ENCODE measurements at places on chromosomes 13 and 19. TPM values are rescaled to one million over a fixed set of nuclear protein-coding genes. Genes with fewer than 3 reads are reported as not detected.

GRCh38 chr19:4267101-4267900 is 11.8 kb upstream of the SHD start:
- DNase-seq: no peak

DNA sequence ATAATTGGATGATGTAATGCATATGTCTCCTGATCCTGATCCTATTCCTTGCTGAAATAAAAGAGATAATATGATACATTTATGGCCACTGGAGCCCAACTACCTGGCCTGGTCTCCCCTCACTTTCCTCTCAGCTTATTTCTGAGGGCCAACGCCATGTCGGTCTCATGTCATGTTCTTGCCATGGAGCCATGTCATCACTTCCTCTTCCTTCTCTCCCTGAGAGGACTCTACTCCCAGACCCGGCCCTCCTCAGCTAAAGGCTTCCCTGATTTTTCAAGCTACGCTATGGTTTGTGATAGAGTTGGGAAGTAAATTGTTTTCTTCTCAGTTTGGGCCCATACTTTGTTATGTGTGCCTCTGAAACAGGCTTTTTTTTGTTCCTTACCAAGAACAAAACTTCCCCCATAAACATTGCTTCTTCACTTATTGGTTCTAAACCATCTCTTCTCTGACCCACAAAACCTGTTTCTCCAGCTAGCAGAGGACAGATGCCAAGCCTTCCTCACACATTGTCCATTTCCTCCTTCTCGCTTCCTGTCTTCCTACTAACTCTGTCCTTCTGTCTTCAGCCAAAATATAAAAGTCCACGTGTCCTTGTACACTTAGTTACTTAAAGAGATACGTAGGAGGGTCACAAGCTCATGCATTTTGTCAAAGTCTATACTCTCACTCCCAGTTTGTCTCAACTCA is 319.9 kb upstream of the DACH1 start:
- DNase-seq: no peak

DNA sequence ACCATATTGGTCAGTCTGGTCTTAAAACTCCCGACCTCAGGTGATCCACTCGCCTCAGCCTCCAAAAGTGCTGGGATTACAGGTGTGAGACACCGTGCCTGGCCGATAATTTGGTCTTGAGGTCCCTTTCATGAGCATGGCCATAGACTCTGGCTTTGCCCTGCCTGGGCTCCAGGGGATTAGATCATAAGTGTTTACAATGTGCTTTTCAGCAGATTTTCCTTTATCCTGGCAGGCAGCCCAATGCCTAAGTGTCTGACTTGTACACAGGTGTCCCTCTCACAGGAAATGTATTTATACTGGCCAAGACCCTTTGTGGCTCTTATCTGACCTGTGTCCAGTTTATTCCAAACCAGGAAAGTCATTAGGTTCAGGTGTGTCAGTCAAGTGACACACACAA is 15.9 kb downstream of the BCAM start:
- no peak for DNase-seq

- no peak for DNase-seq
These were observed 1.3 kb downstream of the ZNF616 start for GRCh38 chr19:52138278-52138982.

GRCh38 chr13:106277484-106278154 is 257.8 kb downstream of the EFNB2 start:
- no peak for DNase-seq

GRCh38 chr19:29505097-29505824 is 20.5 kb upstream of the VSTM2B start:
- DNase-seq: no peak

- DNase-seq: no peak
These were observed 227.8 kb upstream of the MIR17HG start for GRCh38 chr13:91119643-91120042.

- no peak for DNase-seq
These were observed 11.6 kb upstream of the GTF2F2 start for GRCh38 chr13:45108716-45109101.

DNA sequence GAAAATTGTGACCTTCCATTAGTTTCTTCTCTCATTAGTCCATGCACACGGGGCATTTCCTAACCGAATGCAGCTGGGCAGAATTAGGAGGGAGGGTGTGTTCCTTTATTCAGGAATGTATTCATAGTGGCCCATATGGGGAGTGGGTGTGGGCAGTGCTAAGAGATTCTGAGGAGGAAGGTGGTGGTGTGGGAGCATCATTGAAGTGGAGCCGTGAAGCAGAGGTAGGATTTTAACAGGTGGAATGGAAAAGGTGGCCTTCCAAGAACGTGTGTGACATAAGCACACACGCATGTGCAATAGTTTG is 134.2 kb downstream of the MTUS2 start:
- no peak for DNase-seq

GRCh38 chr13:31334994-31335557 is 135.3 kb downstream of the B3GLCT start:
- no peak for DNase-seq

- no peak for DNase-seq
These were observed 182.5 kb downstream of the POU4F1 start for GRCh38 chr13:78420814-78421213.

GRCh38 chr13:71856548-71857043 is 10.4 kb downstream of the DACH1 start:
- DNase-seq: no peak

The ZNF284 gene
- total RNA-seq: 1.1 TPM

DNA sequence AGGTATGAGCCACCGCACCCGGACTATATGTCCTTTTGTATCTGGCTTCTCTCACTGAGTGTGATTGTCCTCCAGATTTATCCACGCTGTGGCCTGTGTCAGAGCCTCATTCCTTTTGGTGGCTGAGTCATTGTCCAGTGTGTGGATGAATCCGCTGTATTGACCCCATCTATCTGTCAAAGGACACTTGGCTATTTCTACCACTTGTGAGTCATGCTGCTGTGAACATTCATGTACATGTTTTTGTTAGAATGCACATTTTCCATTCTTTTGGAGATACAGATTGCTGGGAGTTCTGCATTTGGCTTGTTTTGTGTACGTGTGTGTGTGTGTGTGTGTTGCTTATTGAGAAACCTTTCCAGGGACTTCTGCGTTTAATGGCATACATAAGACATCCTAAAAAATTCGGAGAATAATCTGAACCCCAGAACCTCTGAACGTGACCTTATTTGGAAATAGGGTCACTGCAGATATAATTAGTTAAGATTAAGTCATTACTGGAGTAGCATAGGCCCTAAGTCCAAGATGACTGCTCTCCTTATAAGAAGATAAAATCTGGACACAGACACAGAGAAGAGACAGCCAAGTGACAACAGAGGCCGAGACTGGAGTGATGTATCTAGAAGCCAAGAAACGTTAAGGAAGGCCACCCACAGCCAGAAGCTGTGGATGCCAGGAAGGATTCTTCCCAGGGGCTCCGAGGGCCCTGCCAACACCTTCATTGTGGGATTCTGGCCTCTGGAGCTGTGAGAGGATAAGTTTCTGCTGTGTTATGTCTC is 4.9 kb upstream of the GIPC3 start:
- peak; percentile 69 for DNase-seq

The CNN1 gene
- total RNA-seq: 11.8 TPM

DNA sequence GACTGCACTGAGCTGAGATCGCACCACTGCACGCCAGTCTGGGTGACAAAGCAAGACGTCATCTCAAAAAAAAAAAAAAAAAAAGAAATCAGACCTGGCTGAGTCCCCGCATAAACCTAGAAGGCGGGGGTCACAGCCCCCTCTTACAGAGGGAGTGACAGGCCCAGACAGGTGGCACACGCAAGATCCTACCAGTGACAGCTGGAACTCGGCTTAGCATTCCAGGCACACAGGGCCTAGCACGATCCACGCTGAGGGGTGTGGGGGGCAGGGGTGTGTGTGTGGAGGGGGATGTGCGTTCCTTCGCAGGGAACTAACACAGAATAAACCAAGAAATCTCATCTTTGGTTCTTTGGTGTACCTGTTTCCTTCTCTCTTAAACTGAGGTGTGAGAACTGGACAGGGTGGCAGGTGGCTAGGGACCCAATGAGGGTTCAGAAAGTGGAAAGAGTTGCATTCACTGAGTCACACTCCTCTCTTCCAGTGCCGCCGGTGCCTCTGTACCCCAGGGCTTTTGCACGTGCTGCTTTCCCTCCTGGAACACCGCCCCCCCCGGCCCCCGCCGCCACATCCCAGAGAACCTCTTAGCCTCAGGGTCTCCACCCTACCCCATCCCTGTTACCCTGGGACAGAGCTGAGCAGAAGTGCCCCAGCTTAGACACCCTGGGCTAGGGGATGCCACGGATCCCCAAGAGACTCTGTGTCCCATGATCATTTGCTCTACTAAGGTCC is 5.0 kb downstream of the SGTA start:
- DNase-seq: no peak

GRCh38 chr19:47661611-47662010 is 51.6 kb upstream of the EHD2 start:
- DNase-seq: no peak

The CPAMD8 gene
- 5.3 TPM for total RNA-seq

DNA sequence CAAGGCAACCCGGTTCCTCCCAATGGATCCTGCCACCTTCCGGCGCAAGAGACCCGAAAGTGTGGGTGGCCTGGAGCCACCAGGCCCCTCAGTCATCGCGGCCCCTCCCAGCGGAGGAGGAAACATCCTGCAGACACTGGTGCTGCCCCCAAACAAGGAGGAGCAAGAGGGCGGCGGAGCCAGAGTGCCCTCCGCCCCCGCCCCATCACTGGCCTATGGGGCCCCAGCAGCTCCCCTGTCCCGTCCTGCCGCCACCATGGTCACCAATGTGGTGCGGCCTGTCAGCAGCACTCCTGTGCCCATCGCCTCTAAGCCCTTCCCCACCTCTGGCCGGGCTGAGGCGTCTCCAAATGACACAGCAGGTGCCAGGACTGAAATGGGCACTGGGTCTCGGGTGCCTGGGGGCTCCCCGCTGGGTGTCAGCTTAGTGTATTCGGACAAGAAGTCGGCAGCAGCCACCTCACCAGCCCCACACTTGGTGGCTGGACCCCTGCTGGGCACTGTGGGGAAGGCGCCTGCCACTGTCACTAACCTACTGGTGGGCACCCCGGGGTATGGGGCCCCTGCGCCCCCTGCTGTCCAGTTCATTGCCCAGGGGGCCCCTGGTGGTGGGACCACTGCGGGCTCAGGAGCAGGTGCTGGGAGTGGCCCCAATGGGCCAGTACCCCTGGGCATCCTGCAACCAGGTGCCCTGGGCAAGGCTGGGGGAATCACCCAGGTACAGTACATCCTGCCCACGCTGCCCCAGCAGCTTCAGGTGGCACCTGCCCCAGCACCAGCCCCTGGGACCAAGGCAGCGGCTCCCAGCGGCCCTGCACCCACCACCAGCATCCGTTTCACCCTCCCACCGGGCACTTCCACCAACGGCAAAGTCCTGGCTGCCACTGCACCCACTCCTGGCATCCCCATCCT is 11.2 kb upstream of the PRR19 start:
- DNase-seq: no peak

- DNase-seq: no peak
These were observed 6.5 kb upstream of the HSD17B14 start for GRCh38 chr19:48842789-48843162.

The FXYD3 gene
- 0.50 TPM for total RNA-seq

The TARM1 gene
- total RNA-seq: not detected

- no peak for DNase-seq
These were observed 183.5 kb downstream of the UQCRFS1 start for GRCh38 chr19:29029268-29029958.

DNA sequence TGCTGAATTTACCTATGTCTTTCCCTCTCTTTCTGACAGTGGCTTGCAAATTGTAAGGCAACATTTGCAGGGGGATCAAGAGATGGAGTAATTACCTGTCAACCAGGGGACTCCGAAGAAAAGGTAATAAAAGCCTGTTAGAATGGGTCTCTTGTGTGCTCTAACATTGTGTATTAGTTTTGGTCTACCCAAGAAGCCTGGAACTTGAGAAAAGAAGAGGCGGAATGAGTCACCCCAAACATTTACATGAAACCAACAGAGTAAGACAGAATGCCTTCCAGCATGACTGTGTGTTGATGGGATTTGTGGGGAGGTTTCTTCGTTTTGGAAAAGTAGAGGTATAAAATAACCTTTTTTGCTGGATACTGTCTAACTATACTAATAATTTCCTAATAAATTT is 36.7 kb downstream of the ZAR1L start:
- DNase-seq: peak; percentile 39

The SMARCA4 gene
- 124 TPM for total RNA-seq

The NCCRP1 gene
- total RNA-seq: 6.8 TPM

DNA sequence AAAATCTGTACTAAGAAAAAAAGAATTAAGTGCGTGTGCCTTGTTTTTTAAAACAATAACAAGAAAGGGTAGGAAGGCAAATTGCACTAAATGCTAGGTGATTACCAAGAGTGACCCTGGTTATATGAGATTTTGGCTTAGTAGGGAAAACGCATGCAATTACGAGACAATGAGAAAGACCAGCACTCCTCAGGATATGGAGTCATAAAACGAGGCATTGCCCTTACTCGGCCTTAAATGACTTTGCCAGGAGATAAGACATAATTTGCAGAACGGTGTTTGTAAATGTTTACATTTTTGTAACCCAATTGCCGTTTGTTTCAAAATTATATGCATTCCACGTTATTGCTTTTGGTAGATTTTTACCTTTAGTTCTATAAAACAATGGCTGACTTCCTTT is 179.8 kb downstream of the RBM26 start:
- no peak for DNase-seq

The ZNF418 gene
- 2.6 TPM for total RNA-seq

DNA sequence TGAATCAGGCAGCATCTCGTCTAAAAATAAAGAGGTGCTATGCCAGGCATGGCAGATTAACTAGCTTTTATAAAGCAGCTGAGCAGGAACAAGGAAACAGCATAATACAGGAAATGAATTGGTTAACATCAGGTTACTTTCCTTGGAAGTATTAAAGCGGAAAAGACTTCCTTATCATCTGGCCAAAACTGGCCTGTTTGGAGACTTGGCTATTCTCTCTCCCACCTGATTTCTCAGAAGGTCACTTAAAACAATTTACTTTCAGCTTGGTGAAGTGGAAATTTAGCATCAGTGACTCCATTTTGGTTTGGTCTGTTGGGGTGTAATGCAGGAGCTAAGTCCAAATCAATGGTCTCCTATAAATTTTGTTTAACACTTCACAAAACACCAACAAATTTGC is 191.6 kb downstream of the NUFIP1 start:
- no peak for DNase-seq

- no peak for DNase-seq
These were observed 4.0 kb downstream of the MAG start for GRCh38 chr19:35295792-35296462.

GRCh38 chr19:3411636-3412035 is 45.3 kb downstream of the NFIC start:
- no peak for DNase-seq

GRCh38 chr13:34675626-34676025 is 266.4 kb upstream of the NBEA start:
- no peak for DNase-seq

- no peak for DNase-seq
These were observed 17.0 kb downstream of the HAUS8 start for GRCh38 chr19:17058236-17058635.

GRCh38 chr13:95261956-95262355 is 39.3 kb downstream of the ABCC4 start:
- no peak for DNase-seq

- no peak for DNase-seq
These were observed 8.4 kb downstream of the B3GNT3 start for GRCh38 chr19:17803264-17803896.

All from kidney epithelial cell (primary cell).